ENCODE measurements at places on chromosomes 6 and 20.

DNA sequence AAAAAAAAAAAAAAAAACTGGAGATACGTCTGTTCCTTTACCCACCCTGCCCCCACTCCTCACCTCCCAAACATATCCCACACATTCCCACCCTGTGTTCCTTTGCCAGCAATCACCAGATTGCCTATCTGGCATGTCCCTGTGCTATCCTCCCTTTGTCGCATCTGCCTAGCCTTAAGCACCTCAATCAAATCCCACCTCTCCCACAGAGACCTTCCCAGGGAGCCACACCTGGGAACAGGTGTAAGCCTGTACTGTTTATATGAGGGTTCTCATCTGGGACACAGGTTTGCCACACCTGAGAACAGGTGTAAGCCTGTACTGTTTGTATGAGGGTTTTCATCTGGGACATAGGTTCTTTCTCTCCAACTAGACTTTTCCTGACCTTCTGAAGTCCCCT, 16.7 kb downstream of the WFDC3 start:
- no peak for DNase-seq

DNA sequence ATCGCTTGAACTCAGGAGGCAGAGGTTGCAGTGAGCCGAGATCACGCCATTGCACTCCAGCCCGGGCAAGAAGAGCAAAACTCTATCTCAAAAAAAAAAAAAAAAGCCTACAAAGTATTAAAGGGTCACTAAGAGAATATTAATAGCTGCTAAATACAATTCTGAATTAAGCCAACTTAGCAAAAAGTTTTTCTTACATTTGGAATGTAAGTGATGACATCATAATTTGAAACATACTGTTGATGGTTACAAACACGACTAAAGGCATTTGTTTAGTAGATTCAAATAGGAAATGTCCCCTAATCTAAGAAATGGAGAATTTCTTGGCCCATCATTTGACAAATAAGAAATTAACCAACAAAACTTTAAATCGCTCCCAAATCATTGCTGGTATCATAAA, 282.8 kb downstream of the RNGTT start:
- no peak for DNase-seq

DNA sequence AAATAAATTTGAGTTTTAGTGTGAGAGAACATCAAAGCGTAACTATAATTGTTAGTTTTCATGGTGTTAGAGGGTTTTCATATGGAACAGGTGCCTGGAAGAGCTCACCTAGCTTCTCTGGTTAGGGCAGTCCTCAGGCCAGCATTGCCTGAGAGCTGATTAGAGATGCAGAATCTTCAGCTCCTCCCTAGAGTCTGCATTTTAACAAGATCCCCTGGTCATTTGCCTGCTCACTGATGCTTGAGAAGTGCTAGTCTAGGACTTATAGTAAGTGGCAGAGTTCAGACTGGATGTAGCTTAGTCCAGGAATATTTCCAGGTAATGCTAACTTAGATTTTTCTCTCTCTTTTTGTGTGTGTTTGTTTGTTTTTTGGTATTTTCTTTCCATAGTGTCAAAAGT, 21.7 kb upstream of the SMIM26 start:
- no peak for DNase-seq

GRCh38 chr20:50992733-50993457, 30.0 kb downstream of the KCNG1 start:
- peak; percentile 71 for DNase-seq

DNA sequence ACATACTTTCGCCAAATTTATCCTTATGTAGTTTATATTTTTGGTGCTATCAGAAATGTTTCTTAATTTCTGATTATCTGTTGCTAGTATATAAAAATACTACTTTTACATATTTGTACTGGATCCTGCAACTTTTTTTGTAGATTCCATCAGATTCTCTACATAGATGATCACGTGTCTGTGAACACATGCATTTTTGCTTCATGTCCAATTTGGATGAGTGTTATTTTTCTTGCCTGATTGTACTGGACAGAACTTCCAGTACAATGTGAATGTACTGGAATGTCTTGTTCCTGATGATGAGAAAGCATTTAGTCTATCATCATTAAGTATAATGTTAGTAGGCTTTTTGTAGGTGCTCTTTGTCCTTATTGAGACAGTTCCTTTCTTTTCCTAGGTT, 25.0 kb upstream of the SSR1 start:
- DNase-seq = no peak

GRCh38 chr20:18683839-18684238, 96.0 kb downstream of the DTD1 start:
- DNase-seq = no peak

DNA sequence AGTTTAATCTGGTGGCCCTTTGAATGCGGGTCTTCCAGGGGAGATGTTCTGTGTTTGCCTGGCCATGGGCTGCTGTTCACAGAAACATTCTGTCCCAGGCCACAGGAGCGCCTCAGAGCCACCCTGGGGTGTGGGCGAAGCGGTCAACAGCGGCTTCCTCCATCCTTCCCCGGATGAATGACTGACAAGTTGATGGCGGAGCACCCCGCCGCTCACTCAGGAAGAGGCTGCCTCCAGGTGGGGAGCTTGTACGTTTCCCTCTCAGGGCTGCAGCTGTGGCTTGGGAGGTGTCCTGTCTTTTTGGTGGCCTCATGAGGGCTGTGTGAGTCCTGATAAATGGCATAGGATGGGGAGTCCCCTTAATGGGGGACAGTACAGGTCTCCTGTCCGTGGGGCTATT, 178.4 kb downstream of the NRN1 start:
- no peak for DNase-seq

DNA sequence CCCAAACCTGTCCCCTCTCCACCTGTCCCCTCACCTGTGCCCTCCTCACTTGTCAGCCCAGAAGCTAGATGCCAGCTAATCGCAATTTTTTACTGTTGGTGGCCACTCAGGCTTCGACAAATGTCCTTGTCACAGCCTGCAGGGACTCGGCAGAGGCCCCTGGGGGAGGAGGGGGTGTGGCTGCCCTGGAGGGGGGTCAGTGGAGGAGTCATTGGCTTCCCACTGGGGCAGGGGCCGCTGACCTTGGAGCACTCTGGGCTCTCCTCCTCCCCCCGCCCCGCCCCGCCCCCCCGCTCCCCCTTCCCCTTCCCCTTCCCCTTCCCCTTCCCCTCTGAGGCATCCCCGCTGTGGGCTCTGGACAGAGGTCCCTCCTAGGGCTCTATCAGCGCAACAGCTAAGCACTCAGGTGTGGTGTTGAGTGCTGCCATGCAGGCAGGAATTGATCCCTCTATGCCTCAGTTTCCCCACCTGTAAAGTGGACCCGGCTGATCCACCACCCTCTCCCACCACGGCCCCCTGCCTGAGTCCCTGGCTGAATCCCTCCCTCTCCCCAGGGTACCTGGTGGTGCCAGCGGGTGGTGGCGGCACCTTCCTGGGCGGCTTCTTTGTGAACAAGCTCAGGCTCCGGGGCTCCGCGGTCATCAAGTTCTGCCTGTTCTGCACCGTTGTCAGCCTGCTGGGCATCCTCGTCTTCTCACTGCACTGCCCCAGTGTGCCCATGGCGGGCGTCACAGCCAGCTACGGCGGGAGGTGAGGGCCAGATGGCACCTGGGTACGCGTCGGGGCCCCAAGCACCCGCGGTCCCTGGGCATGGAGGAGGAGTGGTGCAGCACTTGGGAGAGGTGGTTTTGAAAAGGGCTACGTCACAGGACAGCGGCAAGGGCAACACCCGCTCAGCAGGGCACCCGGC, 23.8 kb downstream of the SLCO4A1 start:
- no peak for DNase-seq

DNA sequence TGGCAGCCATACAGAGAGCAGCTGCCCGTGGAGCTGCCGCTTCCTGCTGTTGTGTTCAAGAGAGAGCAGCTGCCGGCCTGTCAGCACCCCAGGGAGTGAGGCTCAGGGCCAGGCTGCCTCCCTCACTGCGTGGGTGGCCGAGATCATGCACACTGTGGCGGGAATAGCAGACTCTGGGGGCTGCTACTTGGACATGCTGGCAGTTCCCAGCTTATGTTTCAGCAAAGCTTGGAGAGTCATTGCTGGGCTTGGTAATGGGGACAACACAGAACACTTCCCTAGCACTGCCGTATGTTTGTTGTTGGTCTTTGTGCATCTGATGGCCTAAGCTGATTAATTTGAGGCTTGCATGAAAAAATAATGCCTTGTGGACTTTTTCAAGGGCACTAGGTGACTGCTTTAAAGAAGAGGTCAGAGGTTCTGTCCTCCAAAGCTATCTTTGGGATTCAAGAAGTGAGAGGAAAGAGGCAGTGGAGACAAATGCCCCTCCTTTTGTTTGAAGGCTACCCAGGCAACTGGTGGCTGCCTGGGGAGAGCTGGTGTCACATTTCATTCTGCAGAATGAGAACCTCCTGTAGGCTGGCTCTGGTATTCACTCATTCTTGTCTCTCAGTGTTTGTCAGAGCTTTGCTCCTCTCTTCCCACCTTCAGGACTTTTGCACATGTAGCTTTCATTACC, 18.8 kb downstream of the MRAP2 start:
- no peak for DNase-seq

DNA sequence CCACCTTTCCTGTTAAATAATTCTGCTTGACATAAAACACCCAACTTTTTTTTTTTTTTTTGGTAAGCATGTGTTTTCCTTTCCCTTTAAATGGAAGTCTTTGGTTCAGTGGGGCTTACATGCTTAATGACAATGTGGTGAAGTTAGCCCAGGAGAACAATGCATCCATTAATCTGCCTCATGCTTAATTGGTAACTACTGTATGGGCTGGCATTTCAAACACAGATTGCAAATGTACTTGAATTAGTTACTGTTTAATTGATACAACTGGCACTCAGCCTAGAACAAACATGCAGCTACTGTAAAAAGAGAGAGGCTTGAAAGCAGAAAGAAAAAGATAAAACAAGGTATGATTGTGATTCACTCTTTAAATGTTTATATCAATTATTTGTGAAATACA, 483.6 kb upstream of the NOX3 start:
- no peak for DNase-seq

DNA sequence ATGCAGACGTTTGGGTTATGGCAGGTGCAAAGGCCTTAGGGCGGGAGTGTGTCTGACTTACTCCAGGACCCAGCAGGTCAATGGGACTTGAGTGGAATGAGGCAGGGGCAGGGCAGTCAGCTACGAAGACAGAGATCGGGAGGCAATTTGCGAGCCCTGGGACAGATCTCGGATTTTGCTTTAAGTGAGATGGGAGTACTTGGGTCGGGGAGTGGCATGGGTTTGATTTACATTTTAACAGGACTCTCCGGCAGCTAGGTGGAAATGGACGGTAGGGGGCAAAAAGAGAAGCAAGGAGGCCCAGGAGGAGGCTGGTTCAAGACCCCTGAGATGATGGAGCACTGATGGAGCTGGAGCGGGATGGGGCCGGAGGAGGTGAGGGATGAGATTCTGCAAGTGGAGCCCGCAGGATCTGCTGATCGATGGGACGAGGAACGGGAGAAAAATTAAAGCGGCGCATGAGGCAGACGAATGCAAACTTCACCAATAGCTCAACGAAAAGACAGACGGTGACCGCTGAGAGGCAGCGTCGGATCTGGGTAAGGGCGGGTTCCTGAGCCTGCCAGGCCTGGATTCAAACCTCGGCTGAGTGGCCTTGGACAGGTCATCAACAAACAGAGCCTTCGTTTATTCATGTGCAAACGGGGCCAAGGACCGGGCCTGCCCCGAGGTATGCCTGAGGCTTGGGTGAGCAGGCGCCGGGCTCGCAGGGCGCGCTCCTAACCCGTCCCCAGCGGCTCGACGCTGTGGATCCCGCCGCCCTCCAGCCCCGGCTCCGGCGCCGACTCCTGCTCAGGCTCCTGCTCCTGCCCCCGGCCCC, 756 bp upstream of the RBCK1 start:
- peak; percentile 50 for DNase-seq

DNA sequence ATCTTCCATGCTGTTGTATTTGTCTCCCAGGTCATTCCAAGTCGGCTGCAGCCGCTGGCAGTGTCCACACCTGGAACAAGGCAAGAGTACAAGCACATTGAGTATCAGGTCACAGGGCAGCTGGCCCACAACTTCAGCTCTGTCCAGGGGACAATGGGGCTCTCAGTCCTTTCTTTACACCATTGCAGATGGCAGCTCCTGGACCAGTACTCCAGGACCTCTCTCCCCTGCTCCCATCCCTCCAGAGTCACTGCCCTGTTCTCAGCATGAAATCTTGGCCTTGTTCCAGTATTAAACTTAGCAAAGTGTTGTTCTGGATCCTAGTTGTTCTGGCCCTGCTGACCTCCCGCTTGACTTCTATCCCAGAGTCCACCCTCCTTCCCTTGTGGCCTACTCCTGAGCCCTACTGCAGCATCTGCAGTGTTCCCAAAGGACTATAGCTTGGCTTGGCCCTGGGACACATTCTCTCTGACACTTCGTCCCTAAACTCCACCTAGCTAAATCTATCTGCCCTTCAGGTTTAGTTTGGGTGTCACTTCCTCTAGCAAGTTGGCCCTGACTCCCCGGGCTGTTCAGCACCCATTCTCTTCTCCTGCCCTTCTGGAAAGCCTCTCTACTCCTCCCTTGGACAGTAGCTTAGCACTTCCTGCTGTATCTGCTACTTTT, 5.8 kb downstream of the TXNDC5 start:
- DNase-seq = no peak

- no peak for DNase-seq
Measured at GRCh38 chr6:144062786-144063185, 32.6 kb downstream of the SF3B5 start.
